Right hindlimb (tissue), 1 donor: ENCODE measurements at places on chromosomes 7 and 10.

DNA sequence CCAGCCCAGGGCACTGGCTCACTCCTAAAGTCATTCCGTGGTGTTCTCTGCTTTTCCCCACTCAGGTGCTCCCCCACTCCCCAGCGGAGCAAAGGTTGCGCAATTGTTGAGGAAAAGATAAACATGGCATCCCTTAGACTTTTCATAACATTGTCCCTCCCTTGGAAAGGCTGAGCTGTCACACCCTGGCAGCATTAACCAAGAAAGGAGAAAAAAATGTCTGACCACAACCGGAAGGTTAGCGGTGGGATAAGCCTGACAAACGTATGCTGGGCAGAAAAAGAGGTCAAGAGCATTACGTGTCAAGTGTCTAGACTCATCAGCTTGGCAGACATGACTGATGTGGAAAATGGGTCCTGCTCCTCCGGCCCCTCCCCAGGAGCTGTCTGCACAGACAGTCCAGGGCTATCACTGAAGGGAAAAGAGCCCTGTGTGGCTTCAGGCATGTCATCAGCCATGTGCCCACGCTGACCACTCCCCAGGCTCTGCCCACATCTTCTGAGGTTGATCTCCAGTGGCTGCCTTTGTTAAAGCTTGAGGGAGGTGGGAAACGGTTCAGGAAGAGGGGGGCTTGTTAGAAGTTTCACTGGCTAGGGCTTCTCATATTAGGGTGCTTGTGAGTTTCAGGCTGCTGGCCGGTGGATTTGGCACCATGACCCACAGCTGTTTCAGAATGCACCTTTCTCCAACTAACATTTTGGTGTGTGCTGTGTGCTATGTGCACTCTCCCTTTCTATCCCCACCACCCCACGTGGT, 30.1 kb downstream of the BTBD16 start:
- DNase-seq: no peak

DNA sequence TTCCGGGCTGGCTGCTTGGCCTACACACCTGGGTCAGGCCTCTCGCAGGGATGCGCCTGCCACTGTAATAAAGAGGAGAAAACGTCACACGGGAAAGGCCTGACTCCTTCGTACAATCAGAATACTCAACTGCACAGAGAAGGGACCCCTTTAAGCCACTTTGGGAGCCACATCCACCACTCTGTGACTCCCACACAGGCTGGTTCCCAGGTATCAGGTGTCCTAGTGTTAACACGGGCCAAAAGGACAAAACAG, 5.8 kb upstream of the ZNF736 start:
- DNase-seq: no peak

DNA sequence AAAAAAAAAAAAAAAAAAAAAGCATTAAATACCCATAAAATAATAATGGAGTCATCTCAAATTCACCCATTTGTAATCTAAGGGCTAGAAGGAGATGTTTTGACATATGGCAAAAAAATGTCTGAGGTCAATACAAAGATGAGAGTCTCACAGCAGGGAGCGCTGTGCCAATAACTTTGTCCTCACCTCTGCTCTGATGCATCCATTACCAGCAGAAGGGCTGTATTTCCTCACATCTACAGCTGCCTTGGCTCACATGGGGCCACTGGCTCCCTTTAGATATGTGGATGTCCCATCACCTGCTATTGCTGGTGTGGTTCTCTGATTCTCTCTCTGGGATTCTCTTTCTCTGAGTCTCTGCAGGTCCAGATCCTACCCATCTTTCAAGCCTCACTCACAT, 90.3 kb upstream of the FAM133B start:
- DNase-seq: no peak

GRCh38 chr10:133613699-133614098, 12.9 kb downstream of the FRG2B start:
- no peak for DNase-seq

DNA sequence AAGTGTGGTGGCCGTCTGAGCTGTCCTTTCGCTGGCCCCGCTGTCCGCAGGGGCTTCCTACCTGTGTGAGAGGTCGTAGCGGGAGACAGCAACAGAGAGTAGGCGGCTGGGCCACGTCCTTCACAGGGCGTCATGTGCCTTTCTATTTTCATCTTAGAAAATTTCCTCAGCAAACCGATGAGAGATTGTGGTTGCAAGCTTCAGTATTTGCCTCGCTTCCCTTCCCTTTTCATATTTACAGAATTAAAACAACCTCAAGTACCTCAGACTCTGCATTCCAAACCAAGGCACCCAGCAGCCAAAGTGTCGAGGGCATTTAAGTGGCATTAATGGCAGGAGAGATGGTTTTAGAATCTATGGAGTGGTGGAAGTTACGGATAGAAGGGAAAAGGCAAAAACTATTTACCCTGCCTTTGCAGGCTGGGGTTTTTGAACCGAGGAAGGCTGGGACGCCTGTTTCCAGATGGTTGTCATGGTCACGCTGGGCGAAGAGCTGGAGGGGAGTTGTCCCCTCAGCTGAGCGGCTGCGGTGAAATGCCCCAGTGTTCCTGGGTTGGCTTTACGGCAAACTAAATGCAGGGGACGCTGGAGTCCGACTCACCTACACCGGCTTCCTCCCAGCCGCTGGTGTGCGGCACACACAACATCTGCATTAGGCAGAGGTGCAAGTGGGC, 41.9 kb downstream of the WIPI2 start:
- DNase-seq: no peak

GRCh38 chr10:20363684-20364083, 533.4 kb downstream of the NEBL start:
- no peak for DNase-seq

GRCh38 chr10:131249238-131249954, 62.1 kb downstream of the TCERG1L start:
- no peak for DNase-seq

- no peak for DNase-seq
Observed at GRCh38 chr7:133709036-133709880, 417.9 kb upstream of the LRGUK start.
